ENCODE measurements at places on chromosomes 1 and 21.

DNA sequence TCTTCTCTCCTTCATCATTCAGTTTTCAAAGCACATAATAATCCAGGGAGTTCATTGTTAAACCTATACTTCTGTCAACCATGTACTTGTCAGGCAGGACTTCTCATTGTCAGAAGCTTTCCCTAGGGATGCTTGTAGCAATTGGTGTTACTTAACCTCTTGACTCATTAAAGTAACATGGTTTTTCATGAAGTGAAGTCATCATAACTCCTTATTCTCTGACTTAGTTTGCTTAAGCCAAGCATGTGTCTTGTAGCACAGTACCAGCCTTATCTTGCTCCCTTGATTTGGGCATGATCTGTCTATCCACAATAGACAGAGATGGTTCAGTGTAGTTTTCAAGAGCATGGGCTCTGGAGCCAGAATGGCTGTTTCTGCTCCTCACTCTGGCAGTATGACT is 45.3 kb downstream of the LRIG2 start:
- no peak for DNase-seq

DNA sequence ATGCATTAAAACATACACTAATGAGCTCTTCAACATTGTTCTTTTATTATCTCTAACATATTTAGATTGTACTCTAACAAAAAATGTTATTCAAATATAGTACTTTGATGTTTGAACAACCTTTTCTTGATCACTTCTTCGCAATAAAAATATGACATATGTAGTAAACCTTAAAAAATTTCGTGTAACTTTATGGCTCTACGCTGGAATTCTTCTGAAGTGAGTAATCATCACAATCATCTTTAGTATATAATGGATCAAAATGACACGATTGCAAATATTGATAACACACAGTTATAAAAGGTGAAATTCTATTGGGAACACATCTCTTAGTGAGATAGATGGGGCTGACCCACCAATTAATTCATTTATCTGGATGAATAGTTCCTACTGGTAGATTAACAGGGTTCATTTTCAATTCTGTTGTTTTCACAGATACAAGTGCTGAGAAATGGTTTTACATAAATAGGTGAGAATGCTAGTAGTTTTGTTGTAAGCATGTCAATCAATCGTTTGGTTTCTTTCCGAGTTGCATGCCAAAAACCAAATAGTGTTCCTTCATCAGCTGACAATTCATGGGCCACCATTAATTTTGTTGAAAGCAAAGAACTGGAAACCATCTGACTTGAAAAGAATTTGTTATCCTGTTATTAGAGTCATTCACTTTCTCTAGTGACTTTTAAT is 1.5 kb upstream of the ZMPSTE24 start:
- DNase-seq: no peak

DNA sequence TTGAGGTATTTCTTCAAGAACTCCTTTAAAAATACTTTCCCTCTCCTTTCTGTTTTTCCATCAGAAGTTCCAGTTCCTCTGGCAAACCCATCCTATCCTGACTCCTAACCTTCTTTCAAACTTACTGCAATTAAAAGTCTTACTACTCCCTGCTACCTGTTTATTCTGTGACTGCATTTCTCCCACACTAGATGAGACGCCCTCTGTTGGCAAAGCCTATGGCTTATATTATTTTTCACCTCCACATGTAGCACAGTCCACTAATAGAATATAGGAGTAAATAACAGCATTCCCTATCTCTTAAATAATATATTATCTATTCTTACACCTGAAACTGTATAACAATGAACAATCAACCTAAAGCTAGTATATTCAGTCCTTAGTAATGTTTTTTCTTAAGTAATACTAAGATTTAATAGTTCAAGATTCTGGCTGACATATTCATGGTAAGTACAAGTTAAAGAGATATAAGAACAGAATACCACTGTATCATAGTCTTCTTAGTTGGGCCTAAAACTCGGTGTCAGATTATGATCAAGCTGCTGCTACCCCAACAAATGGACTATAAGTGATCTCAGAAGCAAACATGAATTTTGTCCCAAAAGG is 54.8 kb downstream of the RAB3GAP2 start:
- no peak for DNase-seq

GRCh38 chr1:45802343-45803298 is 791 bp upstream of the MAST2 start:
- no peak for DNase-seq

GRCh38 chr1:226453015-226453704 is 45.3 kb upstream of the PARP1 start:
- no peak for DNase-seq

DNA sequence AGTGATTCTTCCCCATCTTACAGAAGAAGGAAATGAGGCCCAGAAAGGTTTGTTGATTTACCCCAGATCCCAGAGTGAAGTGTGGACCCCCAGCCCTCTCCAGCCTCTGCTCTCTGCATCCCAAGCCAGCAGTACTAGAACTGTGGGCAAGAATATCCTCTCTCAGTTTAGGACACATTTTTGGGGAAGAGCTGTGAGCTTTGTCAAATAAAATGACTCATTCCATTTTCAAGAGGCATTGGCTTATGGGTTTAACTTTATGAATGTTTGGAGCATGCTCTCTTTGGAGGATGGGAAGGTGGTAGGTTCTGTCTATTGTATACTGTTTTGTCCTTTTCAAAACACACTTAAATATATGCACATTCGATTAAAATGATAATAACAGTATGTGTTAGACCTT is 70.6 kb upstream of the CNTN2 start:
- no peak for DNase-seq

DNA sequence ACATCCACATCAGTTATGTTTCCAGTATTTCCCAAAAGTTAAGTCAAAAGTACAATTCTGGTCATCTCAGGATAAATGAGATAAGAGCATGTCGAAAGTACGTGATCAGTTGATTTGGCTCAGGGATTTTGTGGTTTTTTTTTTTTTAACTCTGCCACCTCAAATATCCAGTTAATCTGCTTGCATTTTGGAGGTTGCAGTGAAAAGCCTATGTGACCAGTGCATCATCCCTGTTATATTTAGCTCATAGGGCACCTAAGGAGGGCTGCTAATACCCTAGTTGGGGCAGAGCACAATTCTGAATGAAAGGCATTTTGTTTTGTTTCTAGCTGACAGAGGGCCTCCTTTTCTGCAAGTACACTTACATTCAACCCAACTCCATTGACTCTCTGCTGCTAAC is 31.7 kb upstream of the RGS16 start:
- no peak for DNase-seq
